Activated T-helper 1 cell treated with Interleukin-2 at 50 U/mL for 16 hours (primary cell): ENCODE measurements at places on chromosomes 16 and 17.
A peak's percentile ranks its signal among the peaks of the same experiment; 100 is the strongest.

GRCh38 chr16:66414891-66415290 is 12.2 kb upstream of the BEAN1 start:
- DNase-seq, result no peak

DNA sequence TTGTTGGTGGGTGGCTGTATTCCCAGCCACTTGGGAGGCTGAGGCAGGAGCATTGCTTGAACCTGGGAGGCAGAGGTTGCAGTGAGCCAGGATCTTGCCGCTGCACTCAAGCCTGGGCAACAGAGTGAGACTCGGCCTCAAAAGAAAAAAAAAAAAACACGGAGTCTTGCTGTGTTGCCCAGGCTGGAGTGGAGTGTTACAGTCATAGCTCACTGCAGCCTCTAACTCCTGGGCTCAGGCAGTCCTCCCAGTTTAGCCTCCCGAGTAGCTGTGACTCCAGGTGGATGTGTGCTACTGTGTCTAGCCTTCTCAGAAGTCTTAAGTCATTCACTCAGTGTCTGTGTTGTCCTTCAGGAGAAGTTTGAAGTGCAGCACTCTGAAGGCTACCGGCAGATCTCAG is 27.4 kb downstream of the NDE1 start:
- no peak for DNase-seq

GRCh38 chr16:88905563-88905962 is 39.1 kb upstream of the PABPN1L start:
- no peak for DNase-seq

DNA sequence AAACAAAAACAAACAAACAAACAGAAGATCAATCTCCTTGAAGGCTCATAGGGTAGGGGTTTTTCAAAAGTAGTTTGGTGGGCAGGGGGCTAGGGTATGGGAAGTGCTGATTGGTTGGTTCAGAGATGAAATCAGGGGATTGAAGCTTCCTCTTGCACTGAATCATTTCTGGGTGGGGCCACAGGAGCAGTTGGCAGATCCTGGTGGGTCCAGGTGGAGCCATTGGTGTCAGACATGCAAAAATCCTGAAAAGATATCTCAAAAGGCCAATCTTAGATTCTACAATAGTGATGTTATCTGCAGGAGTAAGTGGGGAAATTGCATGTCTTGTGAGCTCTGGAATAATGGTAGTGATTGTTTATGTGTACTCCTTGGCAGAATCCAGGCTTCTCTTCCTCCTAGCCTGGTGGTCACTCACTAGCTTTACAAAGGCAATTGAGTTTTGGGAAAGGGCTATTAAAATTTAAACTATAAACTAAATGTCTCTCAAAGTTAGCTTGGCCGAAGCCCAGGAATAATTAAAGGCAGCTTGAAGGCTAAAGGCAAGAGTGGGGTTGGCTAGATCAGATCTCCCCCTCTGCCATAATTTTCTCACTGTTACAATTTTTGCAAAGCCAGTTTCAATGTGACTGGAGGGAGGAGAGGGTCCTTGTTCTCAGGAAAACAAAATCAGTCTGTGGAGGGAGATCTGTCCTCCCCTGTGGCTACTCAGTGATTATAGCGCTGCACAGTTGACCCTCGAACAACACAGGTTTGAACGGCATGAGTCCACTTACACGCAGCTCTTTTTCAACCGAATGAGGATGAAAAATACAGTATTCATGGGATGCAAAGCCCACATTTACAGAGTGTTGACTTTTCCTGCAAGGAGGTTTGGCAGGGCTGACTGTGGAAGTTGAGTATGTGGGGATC is 45.2 kb downstream of the RNF112 start:
- DNase-seq, result no peak

DNA sequence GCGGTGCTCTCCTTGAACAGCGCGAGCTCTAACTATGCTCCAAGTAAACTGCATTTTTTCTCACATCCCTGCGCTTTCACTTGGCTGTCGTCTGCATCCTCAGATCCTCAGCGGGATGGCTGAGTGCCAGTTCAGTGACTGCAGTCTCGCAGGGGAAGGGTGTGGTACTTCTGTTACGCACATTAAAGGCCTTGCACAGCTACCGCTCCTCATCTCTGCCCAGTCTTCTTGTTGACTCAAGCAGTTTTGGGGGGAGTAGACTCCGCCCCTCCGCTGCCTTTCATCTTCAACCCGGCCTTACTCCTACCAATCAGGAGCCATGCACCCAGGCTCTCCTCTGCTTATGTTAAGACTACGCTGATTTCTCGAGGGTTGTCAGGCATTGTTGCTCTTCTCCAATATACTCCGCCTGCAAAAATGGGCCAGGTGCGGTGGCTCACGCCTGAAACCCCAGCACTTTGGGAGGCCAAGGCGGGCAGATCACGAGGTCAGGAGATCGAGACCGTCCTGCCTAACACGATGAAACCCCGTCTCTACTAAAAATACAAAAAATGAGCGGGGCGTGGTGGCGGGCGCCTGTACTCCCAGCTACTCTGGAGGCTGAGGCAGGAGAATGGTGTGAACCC is 10.0 kb downstream of the ATP5PD start:
- peak; percentile 85 for DNase-seq

DNA sequence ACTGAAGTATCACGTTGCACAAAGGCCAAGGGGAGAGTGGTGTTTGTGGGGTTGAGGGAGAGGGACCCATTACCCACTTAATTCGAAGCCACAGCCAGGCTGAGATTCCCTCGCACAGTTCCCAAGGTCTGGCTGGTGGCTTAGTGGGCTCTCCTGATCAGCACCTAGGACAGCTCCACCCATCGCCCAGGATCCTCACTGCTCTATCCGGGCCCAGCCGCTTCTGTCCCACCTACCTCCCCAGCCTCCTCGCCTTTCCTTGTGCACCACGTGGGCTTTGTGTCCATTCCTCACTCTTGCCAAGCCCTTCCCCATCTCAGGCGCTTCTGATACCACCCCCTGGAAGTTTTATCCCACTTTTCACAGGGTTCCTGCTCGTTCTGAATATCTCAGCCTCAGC is 163.5 kb downstream of the CCT6B start:
- DNase-seq, result no peak

GRCh38 chr17:13694934-13695333 is 93.2 kb upstream of the HS3ST3A1 start:
- no peak for DNase-seq

DNA sequence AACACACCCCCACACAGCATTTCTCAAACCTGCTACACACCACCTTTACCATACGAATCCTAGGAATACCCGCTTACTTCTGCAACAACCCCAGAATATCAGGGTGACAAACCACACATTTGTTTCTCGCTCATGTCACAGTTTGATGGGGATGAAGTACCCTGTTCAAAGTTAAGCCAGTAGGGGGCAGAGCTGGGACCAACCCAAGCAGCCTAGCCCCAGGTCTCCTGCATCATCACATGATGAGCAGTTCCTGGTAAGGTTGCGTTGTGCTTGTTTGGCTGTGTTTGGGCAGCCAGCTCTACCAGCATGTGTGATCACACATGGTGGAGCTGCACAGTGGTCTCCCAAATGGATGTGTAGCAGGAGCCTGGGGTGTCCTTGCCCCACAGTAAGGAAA is 103.6 kb upstream of the C16orf82 start:
- no peak for DNase-seq

DNA sequence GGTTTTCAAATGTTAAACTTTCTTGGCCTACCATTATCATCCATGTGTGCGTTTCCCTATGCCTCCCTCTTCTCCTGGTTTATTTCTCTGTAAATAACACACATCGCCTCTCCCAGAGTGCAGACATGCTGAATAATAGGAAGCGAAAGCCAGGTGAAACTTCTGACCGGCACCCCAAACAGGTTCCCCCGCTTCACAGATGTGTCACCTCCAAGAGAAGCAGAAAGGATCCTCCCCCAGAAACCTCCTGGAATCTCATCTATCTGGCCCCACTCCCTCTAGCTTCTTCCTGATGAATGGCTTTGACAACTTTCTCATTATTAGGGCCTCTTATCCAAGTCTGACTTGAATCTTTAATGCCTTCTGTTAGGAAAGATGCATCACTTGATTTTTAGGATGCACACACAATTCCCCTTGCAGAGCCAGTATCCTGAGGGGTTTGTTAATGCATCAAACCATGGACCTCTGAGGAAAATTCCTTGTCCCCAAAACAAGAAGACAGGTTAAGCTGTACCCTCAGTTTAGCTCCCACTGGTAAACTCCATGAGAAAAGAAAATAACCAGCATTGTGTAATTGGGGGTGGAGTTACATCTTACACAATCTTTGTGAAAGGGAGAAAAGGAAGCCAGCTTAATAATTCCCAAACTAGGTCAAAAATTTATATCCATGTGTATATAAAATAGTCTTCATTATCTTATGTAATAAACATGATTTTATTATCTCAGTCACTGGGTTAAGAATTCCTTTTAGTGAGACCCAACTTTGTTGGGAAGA is 20.1 kb upstream of the HYDIN start:
- no peak for DNase-seq

GRCh38 chr16:89417352-89417751 is 73.0 kb downstream of the ANKRD11 start:
- DNase-seq, result no peak

DNA sequence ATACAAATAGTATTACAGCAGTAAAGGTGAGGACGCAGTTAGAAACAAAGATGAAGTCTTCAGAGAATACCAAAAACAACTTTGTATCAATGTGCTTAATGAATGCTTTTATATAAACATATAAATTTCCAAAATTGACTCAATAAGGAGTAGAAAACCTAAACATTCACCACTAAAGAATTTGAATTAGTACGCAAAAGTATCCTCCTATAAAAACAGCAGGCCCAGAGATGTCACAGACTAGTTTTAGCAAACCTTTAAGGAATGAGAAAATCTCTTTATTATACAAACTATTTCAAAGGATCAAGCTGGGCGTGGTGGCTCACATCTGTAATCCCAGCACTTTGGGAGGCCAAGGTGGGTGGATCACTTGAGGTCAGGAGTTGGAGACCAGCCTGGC is 86.2 kb downstream of the OR1D5 start:
- no peak for DNase-seq

DNA sequence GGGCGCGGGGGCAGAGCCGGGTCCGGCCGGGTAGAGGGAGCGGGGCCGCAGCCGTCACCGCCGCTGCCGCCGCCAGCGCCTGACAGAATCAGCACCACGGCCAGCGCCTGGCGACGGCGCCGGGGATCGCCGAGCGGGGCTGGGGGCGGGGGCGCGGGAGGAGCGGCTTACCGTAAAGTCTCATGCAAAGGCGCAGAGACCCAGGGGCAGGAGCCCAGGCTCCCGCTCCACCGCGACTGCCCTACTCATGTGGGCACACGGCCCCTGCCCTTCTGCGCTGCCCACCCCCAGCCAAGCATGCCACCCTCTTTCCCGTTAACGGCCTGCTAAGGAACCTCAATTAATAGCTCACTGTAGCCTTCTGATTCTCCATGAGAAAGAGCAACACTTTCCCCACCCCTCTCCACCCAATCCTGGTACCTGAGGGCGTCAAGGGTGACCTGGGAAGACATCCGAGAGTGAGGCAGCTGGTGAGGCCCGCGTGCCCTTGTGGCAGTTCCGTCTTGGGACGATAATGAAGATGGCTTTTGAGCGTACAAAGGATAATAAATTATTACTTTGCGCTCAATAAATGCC is at the start of gene SEZ6:
TSS of gene SEZ6 (minus strand) at position 98 of the 576 bp plus-strand sequence. CDS start 164 bp downstream, outside the sequence.
- DNase-seq, result peak; percentile 30

GRCh38 chr17:61159221-61159814 is 240.3 kb upstream of the TBX2 start:
- no peak for DNase-seq

DNA sequence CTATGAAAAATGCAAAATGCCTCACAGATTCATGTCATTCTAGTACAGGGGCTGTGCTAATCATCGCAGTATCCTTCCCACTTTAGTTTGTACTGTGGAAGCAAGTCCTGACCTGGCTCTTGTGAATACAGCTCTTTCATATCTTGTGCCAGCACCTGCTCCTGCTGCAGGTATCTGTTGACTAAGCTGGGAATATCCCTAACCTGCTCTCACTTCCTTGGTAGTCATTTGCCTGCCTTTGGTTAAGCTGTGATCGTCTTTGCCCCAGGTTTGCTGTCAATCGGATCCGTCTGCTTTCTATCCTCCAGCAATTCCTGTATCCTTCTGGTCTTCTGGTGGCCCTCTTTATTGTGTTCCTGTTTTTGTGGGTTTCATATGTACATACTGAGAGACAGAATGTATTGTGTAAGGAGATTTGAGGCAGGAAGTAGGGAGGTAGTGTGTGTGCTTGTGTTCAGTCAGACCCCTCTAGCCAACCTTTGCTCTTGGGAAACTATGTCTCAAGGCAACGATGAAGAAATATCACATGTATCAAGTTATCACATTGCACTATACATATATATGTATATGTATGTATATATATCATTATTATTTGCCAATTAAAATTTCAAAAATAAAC is 7.7 kb upstream of the GINS3 start:
- no peak for DNase-seq

- peak; percentile 52 for DNase-seq
Measured at GRCh38 chr17:65055708-65056638, 567 bp downstream of the GNA13 start.

GRCh38 chr17:1003972-1004768 is 7.2 kb downstream of the TIMM22 start:
- no peak for DNase-seq

DNA sequence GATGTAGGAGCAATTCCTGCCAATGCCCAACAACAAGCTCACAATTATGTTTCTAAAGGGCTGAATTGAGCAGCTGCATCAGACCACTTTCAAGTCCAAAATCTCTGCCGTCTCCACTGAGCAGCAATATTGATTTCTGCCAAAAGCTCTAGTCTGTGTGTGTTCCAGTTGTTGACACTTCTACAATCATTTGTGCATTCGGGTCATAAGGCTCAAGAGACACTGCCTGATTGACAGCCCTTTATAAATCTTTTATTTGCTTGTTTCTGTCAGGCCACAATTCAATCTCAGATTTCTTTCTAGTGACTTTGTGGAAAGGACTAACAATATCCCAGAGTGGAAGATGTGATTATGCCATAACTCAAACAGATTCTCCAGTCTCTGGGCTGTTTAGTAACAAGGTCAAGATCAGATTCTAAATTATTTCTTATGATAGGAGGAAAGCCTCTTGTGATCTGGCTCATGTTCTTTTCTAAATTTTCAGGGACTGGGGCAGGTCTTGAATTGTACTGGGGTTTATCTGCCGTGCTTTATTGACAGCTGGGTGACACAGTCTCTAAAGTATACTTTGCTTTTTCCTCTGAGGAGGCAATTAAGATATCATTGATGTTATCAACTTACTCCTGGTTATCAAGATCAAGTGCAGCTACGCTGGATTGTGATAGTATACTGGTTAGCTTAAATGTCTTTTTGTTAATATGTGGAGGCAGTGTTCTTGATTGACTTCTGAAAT is 377.1 kb downstream of the CNTNAP4 start:
- no peak for DNase-seq

DNA sequence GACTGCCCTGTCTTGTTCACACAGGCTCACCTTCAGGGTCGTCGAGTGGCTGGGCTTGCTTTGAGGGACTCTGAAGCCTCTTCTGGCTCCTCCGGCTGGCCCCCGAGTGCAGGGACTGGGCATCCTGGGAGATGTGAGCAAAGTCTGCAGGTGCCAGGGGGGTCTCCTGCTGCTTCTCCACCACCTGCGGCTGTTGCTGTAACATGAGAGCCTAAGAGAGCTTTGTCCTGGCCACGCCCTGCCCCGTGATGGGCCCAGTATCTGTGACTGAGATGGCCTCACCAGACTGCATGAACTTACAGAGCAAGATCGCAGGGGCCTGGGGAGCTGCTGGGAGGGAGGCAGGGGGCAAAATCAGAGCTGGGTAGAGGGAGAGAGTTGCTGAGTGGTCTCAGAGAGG is 12.5 kb downstream of the ERN2 start:
- no peak for DNase-seq
